ENCODE measurements at places on chromosomes 5 and 9. TPM values are rescaled to one million over a fixed set of nuclear protein-coding genes. Genes with fewer than 3 reads are reported as not detected.

MPDZ gene
- total RNA-seq = 42.8 TPM

DNA sequence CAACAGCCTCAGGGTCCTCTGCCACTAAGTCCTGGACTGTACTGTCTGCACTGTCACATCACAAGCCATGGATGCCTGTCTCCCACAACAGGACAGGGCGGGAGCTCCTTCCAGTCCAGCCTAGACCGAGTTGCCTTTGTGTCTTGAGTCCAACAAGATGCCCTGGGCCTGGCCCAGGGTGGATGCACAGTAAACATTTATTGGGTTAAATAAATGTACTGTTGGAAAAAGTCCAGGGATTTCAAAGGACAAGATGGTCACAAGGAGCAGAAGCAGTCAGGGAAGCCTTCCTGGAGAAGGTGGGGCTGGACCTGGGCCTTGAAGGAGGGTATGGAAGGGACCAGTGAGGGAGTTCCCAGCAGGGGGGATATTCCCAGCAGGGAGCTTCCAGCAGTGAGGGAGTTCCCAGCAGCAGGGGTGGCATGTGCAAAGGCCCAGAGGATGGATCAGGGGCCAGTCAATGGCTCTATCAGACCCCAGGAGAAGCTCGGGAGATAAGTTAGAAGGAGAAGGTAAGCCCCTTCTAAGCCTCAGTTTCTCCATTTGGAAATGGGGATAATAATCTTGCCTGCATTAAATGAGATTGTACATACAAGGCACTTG, 72.7 kb upstream of the NEURL1B start:
- no peaks in the 10 kb centered on the region for H3K36me3 ChIP-seq
- no peak for DNase-seq
- no peak overlapping the region for H3K27ac ChIP-seq
- no peak overlapping the region for H3K4me3 ChIP-seq
- H3K4me1 ChIP-seq = no peaks in the 10 kb centered on the region

GRCh38 chr9:93907551-93908199, 47.5 kb downstream of the BARX1 start:
- no peaks in the 10 kb centered on the region for H3K4me1 ChIP-seq
- H3K4me3 ChIP-seq = no peak overlapping the region
- no peak overlapping the region for H3K27ac ChIP-seq
- H3K36me3 ChIP-seq = no peaks in the 10 kb centered on the region
- no peak for DNase-seq

DNA sequence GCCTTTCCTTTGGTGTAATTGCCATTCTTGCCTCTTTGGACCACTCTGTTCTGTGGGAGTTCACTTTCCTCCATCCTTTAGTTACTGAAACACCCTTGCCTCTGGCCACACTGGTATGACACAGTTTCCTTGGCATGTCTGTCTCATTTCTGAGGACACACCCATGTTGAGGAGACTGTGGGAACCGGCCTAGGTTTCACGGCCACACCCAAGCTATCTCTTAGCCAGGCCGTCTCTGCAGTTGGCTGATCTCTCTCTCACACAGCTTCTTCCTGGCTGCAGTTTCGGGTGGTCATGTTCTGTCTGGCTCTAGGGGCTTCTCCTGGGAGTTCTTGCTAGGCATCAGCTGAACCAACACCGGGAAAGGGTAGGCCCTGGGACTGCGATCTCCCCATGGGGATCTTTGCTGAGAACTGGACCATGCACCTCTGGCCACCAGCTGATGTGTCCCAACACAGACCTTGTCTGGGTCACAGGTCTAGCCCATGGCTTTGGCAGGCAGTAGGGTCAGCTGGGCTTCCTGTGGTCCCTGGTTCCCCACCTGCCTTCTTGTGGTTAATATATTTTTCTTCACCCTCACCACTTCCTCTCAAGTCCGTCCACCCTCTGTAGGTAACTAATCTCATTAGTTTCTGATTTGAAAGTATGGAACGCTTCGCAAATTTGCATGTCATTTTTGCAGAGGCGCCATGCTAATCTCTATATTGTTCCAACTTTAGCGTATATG, 24.9 kb downstream of the ARHGEF37 start:
- peaks cover 35% of the 10 kb centered on the region for H3K36me3 ChIP-seq
- DNase-seq = peak; percentile 66
- peak overlapping the region; percentile 73 for H3K27ac ChIP-seq
- H3K27me3 ChIP-seq = no peaks in the 10 kb centered on the region
- H3K4me1 ChIP-seq = peaks cover 49% of the 10 kb centered on the region

- no peaks in the 10 kb centered on the region for H3K36me3 ChIP-seq
- H3K27ac ChIP-seq = peak overlapping the region; percentile 96
- DNase-seq = no peak
- H3K27me3 ChIP-seq = no peaks in the 10 kb centered on the region
- H3K4me1 ChIP-seq = peaks cover 51% of the 10 kb centered on the region
Measured at GRCh38 chr9:105437704-105438103, 10.1 kb upstream of the FSD1L start.

GRCh38 chr5:138444078-138444773, 5.4 kb downstream of the REEP2 start:
- no peaks in the 10 kb centered on the region for H3K36me3 ChIP-seq
- no peak overlapping the region for H3K4me3 ChIP-seq
- no peak for DNase-seq
- H3K27me3 ChIP-seq = no peaks in the 10 kb centered on the region
- peaks cover 5% of the 10 kb centered on the region for H3K4me1 ChIP-seq

FLT4 gene
- 3.3 TPM for total RNA-seq

- no peaks in the 10 kb centered on the region for H3K36me3 ChIP-seq
- no peaks in the 10 kb centered on the region for H3K27me3 ChIP-seq
- DNase-seq = no peak
- H3K27ac ChIP-seq = no peak overlapping the region
- no peak overlapping the region for H3K4me3 ChIP-seq
Measured at GRCh38 chr5:156221816-156222215, 105.1 kb upstream of the SGCD start.

PCDHB11 gene
- 0.87 TPM for total RNA-seq

SLC36A2 gene
- total RNA-seq = 37.4 TPM
